RPMI7951 (cell line): ENCODE measurements at places on chromosomes 2 and 18.
A peak's percentile ranks its signal among the peaks of the same experiment; 100 is the strongest.

GRCh38 chr18:13374468-13375301, 156.1 kb downstream of the LDLRAD4 start:
- peak; percentile 59 for DNase-seq

DNA sequence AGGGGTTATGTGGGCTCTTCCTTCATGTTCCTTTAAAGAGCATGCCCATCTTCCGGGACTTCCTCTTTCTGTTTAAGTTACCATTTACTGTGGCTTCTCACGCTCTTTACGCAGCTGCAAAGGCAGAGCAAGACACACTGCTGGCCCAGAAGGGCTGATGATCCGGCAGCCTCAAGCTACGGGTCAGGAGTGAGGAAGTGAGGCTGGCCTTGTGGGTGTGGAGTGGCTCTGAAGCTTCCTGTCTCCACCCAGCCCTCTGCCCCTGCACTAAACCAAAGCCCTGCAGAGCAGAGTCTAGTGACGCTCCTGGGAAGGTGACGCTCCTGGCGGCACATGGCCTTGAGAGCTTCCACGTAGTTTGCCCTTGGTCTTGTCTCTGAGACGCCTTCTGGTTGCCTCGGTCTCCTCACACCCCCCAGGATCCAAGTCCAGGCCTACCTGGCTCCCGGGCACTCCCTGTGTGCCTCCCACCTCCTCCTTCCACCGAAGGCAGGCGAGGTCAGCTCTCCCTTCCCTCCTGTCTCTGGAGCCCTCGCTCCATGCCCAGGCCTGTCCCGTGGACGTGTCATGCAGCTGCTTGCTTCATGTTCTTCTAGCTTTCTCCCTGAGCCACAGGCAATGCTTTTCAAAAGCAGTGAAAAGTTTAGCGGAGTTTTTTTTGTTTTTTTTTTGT, 50.3 kb downstream of the ARL4C start:
- no peak for DNase-seq

GRCh38 chr2:60717691-60718090, 38.4 kb upstream of the PAPOLG start:
- no peak for DNase-seq

DNA sequence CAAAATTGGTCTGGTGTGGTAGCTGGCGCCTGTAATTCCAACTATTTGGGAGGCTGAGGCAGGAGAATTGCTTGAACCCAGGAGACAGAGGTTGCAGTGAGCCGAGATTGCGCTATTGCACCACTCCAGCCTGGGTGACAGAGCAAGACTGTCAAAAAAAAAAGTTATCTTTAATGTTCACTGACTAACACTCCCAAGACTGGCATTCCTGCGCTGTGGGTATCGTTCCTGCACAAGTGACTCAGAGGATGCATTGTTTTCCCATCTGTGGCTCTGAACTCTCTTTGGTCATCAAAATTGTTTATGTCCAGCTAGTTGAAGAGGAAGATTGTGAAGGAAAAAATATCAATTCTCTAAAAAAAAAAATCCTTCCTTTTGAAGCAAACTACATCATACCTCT, 539.0 kb downstream of the SOX11 start:
- peak; percentile 67 for DNase-seq

DNA sequence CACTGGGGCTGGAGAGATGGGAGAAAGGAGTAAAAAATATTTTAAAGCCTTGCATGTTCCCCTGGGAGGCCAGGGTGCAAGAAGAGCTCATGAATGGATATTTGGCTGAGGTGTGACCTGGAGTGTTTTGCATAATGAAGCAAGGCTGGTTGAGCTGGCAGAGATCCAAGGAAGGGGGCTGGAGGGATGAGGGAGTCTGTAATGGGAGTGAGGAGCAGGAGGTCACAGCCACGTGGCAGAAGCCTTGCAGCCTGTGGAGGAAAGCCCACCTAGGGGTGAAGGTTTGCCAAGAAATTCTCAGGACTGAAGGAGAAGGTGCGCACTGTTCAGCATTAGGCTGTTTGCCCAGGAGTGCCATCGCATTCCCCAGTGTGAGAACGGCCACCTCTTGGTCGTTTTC, 40.3 kb upstream of the ATP8B1 start:
- DNase-seq: no peak

GRCh38 chr2:176691471-176691870, 422.2 kb downstream of the MTX2 start:
- DNase-seq: no peak
